Activated T-cell treated with anti-CD3 and anti-CD28 coated beads, Interleukin-2, amount 50 U/mL, for 72 hours (primary cell): ENCODE measurements at places on chromosomes 7 and 10. TPM values are rescaled to one million over a fixed set of nuclear protein-coding genes. Genes with fewer than 3 reads are reported as not detected.

Gene CXCL12
- not detected for total RNA-seq

Gene PAX4
- not detected for total RNA-seq

Gene ZPBP
- total RNA-seq, result not detected

Gene ARHGEF35
- 3.8 TPM for total RNA-seq

Gene ARMS2
- total RNA-seq, result not detected

Gene CALHM1
- total RNA-seq, result not detected

Gene IKZF5
- 13.2 TPM for total RNA-seq

GRCh38 chr7:149476791-149477190, 15.9 kb upstream of the ZNF777 start:
- no peaks in the 10 kb centered on the region for H3K4me1 ChIP-seq
- peaks cover 13% of the 10 kb centered on the region for H3K36me3 ChIP-seq
- H3K27ac ChIP-seq, result no peak overlapping the region
- no peaks in the 10 kb centered on the region for H3K27me3 ChIP-seq
- no peak for DNase-seq

DNA sequence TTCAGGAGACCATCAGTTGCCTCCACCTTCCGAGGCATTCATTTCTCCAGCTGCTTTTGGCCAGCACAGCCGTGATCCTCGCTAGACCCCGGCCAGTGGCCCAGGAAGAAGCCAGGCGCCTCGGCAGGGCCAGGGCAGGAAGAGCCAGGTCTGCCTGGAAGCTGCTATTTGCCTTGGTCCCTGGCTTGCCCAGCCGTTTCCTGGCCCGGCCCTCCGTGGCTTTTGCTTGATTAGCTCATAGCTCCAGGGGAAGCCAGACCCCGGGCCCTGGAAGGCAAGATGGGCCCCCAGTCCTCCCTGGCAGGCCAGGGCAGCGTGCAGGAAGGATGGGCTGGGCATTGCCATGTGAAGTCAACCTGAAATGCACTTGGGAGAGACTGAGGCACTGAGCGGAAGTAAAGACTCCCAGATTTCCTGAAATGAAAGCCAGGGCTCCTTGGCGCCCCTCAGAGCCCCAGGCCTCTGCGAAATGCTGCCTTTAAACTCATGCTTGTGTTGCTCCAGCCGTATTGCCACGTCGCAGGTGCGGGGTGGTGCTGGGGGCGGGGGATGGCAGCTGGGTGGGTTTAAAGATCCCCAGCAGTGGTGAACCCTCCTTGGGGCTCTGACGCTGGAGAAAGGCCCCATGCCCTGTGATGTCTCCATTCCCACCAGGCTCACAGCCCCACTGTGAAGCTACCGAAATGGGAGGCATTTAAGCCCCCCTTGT, 160.6 kb downstream of the GRK5 start:
- no peaks in the 10 kb centered on the region for H3K27me3 ChIP-seq
- no peak for DNase-seq
- no peaks in the 10 kb centered on the region for H3K36me3 ChIP-seq
- H3K4me1 ChIP-seq, result peaks cover 26% of the 10 kb centered on the region

- peaks cover 48% of the 10 kb centered on the region for H3K4me1 ChIP-seq
- H3K36me3 ChIP-seq, result no peaks in the 10 kb centered on the region
- DNase-seq, result no peak
- no peaks in the 10 kb centered on the region for H3K27me3 ChIP-seq
- H3K4me3 ChIP-seq, result peak overlapping the region; percentile 51
- H3K27ac ChIP-seq, result peak overlapping the region; percentile 45
Observed at GRCh38 chr10:5284311-5285057, 80.3 kb upstream of the UCN3 start.

DNA sequence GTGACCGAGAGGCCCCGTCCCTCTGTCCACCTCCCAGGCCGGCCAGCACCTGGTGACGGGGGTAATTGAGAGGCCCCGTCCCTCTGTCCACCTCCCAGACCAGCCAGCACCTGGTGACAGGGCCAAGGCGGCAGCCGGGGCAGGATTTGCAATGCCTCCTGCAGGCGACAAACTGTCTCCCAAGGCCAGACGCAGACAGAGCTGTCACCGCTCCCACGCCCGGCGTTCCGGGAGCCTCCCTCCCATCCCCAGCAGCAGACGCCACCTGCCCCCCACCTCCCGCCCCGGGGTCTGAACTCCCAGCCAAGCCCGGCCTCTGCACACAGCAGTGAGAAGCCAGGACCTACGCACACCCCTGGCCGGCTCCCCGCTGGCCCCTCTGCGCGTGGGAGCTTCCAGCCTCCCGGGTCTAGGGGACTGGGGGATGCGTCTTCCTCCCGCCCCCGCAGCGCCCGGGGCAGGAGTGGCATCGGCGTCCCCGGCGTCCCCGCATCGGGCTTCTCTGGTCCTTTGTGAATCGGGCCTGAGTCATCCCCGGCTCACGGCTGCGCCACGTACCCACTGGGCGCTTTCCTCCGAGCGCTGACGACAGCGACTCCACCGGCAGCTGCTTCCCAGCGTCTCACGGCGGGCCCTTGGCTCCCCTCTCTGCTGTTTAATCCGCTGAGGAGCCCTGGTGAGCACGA, 95.1 kb upstream of the DIP2C start:
- no peak overlapping the region for H3K27ac ChIP-seq
- peaks cover 22% of the 10 kb centered on the region for H3K27me3 ChIP-seq
- H3K36me3 ChIP-seq, result no peaks in the 10 kb centered on the region
- H3K4me3 ChIP-seq, result peak overlapping the region; percentile 56
- DNase-seq, result peak; percentile 76
- peaks cover 4% of the 10 kb centered on the region for H3K4me1 ChIP-seq

DNA sequence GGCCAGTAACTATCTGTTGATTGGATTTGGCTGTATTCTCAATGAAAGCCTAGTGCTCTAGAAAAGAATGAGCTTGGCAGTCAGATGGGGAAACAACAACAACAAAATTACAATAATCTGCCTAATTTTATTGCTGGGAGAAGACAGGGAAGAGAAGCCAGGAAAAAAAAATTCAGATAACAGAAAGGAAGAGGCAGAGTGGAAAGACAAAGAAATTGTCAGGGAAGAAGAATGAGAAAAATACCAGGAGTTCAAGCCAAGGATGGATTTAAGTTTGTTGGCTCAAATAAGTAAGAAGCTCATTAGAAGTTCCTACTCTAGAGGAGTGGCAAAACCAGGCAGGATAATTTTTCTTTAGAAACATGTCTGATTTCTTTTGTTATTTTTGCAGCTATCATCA, 45.9 kb upstream of the PRKG1 start:
- H3K4me3 ChIP-seq, result no peak overlapping the region
- no peak overlapping the region for H3K27ac ChIP-seq
- H3K27me3 ChIP-seq, result peaks cover 9% of the 10 kb centered on the region
- no peak for DNase-seq
- H3K36me3 ChIP-seq, result no peaks in the 10 kb centered on the region

DNA sequence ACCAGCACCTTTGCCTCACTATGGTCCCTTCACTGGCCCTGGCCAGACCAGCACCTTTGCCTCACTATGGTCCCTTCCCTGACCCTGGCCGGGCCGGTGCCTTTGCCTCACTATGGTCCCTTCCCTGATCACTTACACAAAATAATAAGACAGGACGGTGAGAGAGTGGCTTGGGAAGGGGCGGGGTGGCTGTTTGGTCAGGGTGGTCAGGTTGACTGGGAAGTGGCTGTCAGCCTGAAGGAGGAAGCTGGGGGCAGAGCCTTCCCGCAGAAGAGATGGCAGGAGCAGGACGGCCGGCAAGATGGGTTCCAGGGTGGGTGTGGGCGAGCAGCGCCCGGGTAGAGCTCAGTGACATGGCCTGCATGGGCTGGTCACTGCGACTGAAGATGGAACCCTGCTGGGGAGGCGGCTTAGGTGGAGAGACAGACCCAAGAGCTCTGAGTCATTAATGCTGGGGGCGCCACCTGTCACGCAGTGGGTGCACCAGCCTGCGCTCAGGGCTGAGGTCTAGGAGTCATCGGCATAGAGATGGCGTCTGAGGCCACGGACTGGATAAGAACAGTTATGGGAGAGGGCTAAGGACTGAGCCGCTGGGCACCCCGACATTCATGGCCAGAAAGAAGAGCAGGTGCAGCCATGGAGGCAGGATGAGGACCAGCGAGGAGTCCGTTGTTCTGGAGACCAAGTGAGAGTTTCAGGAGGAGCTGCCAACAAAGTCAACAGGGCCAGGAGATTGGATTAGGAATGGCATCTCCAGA, 91.8 kb downstream of the CHST15 start:
- H3K27ac ChIP-seq, result no peak overlapping the region
- H3K4me3 ChIP-seq, result no peak overlapping the region
- H3K4me1 ChIP-seq, result no peaks in the 10 kb centered on the region
- no peaks in the 10 kb centered on the region for H3K36me3 ChIP-seq
- DNase-seq, result no peak

- H3K36me3 ChIP-seq, result peaks cover 23% of the 10 kb centered on the region
- H3K27me3 ChIP-seq, result no peaks in the 10 kb centered on the region
- peaks cover 15% of the 10 kb centered on the region for H3K4me1 ChIP-seq
- H3K4me3 ChIP-seq, result no peak overlapping the region
- no peak for DNase-seq
- H3K27ac ChIP-seq, result no peak overlapping the region
Observed at GRCh38 chr7:131431289-131431688, 103.6 kb downstream of the MKLN1 start.
